ENCODE measurements at places on chromosomes 11 and 22.
A peak's percentile ranks its signal among the peaks of the same experiment; 100 is the strongest.

DNA sequence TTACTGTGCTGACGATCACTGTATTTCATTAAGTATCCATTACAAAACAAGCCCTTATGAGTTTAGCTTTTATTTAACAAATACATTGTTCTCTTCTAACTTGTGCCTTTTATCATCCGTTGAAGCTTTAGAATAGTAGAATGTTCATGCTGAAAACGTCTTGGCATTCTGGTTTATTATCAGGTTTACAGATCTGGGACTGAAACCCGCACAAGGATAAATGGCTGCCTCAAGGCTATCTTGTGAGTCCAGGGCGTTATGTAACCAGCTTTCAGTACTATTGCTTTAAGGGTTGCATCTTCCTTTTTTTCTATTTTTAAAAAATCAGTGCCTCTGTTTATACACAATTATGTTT is 66.6 kb upstream of the PRODH start:
- no peak for DNase-seq

- DNase-seq, result no peak
These were observed 103.3 kb downstream of the FAM76B start for GRCh38 chr11:95686265-95686664.

- no peak for DNase-seq
These were observed 82.2 kb upstream of the AKIP1 start for GRCh38 chr11:8828580-8829361.

DNA sequence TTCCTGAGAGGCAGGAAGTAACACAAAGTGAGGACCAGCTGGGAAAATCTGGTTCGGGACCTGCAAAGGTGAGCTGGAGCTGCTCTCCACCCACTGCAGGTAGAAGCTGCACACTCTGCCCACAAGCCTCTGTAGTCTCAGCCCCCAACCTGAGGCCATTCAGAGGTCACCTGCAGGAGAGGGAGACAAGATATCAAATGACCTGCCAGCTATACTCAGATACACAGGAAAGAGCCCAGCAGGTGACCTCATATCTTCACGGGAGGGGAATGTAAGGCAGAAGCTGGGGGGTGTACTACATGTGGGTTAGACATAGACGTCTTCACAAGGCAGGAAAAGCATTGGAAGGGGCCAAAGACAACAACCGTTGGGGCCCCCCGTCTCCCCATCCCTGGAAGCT is 86.1 kb downstream of the APIP start:
- DNase-seq, result no peak

GRCh38 chr11:67027483-67027930 is 4.6 kb downstream of the SYT12 start:
- DNase-seq, result no peak

- DNase-seq, result no peak
These were observed 149.8 kb upstream of the MPPED2 start for GRCh38 chr11:30735946-30736345.

DNA sequence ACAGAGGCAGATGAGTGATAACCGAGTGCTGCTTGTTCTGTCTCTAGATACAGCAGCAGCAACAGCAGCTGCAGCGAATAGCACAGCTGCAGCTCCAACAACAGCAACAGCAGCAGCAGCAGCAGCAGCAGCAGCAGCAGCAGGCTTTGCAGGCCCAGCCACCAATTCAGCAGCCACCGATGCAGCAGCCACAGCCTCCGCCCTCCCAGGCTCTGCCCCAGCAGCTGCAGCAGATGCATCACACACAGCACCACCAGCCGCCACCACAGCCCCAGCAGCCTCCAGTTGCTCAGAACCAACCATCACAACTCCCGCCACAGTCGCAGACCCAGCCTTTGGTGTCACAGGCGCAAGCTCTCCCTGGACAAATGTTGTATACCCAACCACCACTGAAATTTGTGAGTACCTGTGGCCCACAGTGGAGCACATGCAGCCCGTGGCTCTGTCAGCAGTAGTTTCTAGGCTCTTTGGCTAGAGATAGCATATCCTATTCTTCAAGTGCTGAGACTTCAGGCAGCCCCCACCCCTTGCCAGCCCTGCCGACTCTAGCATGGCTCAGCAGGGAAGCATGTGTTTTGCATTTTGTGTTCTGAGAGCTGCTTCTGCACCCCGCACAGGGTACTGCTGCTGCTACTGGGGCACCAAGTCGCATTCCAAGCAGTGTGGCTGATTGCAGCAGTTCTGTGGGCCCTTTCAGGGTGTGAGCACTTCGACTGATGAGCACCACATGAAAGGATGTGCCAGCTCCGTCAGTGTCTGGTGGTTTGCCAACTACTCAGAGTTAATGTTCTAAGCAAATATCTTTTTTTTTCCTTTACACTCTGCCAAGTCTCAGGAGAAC is 59.2 kb downstream of the MED15 start:
- no peak for DNase-seq

GRCh38 chr22:44454113-44454769 is 43.8 kb downstream of the RTL6 start:
- no peak for DNase-seq

DNA sequence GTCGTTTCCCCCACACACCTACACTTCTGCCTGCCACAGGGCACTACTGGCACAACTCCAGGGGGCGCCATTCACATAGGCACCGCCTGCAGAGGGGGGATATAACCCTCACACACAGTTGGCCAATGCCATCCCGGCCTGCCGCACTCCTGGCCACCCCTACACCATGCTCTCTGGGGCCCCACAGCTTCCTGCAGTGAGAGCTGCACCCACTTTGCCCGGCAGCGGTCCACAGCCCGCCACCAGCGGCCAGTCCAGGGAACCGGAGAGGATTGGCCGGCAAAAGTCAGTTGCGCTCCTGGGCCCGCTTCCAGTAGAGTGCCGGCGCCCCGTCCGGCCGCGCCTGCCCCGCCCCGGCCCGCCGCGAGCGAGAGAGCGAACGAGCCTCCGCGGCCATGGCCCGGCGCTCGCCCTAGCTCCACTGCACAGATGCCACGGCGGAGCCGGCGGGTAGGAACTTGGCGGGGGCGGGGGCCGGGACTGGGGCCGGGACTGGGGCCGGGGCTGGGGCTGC is 25.6 kb upstream of the SUSD2 start:
- DNase-seq, result peak; percentile 8

DNA sequence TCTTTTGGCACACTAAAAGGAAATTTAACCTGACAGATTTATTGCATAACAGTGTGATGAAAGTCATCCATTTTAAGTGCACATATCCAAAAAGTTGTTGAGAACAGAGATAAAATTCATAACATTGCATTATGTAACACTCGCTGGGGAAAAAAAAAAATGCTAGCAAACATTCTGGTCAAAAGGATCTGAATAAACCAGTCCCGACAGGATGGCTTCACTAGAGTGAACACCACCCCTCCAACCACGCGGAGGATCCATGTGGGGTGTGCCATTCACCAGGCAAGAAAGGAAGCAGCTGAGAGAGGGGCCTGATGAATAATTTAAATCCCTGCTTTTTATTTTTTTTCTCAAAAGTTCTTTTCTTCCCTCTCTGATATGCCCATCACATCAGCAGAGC is 258.7 kb downstream of the DCDC1 start:
- DNase-seq, result no peak

GRCh38 chr11:66230156-66230555 is 38.3 kb upstream of the RAB1B start:
- no peak for DNase-seq

DNA sequence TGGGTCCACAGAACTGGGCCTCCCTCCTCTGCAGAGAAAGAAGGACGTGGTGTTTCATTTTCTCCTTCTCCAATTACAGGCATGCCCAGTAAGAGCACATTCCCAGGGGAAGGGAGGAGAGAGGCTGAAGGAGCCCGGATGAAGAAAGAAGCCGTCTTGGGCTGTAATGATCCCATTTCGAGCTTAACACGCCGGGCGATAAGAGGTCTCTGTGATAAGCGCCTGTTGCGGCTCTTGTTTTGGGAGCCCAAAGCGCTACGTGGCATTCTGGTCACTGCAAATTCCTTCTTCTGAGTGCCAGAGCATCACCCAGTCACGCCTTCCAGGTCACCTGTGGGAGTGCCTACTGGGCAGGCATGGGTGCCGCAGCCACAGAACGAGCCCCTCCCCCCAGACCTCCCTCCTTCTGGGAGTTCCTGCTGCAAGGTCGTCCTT is 57.5 kb downstream of the ANO1 start:
- DNase-seq, result peak; percentile 8

DNA sequence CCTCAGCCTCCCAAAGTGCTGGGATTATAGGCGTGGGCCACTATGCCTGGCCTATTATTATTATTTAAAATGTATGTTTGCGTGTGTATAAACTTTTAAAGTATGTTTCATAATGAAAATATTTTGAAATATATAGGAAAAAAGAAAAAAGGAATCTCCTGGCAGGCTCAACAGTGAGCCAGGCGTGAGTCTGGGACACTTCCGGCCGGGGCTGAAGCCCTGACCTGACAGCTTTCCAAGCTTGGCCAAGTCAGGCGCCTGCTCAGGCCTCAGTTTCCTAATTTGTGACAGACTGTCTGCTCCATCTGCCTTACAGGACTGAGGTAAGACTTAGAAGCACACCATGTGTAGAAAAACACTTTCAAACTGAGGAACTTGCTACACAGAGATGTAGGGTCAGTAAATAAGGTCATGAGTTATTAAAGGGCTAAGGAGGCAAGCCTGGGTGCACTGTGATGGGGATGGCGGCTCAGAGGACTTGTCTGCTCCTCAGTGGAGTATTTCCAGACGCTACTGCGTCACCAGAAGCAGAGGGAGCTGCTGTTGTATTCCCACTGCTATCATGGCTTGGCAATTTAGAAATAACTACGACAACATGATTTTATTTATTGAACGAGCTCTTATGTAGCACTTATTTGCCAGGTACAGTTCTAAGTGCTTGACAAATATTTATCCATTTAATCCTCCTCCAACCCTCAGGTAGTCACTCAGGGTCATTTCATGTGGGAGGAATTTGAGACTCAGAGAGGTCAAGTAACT is 100.1 kb downstream of the PRR5L start:
- DNase-seq, result no peak

GRCh38 chr22:20102203-20102780 is 13.6 kb upstream of the RANBP1 start:
- no peak for DNase-seq

DNA sequence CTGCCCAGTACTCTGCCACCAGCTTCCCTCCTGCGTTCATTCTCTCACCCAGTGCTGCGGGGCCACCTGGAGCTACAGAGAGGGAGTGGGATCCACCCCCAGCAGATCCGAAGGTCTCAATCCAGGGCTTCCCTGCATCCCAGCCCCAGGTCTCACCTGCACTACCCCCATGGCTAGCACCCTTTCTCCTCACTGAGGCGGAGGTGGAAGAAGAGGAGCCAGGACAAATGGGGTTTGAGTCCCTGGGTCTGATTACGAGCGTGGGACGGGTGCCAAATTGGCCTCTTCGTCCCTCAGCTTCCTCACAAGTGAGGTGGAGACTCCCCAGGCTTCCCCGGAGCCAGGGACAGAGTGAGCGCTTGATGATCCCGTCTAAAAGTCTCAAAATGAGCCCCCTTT is 64.2 kb downstream of the NFAM1 start:
- DNase-seq, result peak; percentile 66

GRCh38 chr11:67656278-67656922 is 5.9 kb upstream of the ACY3 start:
- no peak for DNase-seq

- DNase-seq, result peak; percentile 28
These were observed 51.8 kb downstream of the C11orf71 start for GRCh38 chr11:114348200-114349191.

DNA sequence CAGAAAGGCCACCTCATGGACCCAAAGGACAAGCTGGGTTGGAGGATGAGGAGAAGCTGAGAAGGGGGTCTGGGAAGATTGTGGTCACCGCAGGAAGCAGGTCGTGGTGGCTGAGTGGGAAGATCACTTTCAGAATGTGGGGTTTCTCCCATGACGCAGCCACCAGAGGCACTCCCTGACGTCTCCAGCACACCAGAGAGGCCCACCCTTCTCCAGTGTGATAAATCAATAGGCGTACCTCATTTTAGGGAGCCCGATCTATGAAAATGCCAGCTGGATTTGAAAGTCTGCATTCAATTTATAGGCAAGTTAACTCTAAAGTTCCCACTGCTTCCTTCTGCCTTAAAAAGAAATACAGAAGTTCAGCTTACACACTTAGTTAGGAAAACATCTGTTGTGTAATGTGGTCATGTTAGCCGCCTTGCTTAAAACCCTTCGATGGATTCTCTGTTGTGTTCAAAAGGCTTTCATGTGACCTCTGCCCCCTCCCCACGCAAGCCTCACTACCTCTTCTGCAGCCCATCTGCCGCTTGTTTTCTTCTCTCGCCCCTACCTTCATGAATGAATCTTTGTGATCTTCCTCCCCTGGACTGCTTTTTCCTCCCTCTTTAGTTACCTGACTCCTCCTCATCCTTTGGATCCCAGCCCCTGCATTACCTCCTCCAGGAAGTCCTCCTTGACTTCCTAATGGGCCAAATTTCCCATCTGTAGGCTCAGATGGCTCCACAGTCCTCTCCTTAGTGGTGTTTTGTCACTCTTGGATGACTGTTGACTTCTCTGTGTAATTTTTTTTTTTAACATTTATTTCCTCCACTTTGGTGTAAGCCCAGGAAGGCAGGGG is 10.7 kb downstream of the TSPAN18 start:
- DNase-seq, result no peak

GRCh38 chr11:97229936-97230335 is 840.1 kb downstream of the JRKL start:
- DNase-seq, result peak; percentile 53

- DNase-seq, result no peak
These were observed 291.3 kb downstream of the TBC1D22A start for GRCh38 chr22:47053726-47054141.

DNA sequence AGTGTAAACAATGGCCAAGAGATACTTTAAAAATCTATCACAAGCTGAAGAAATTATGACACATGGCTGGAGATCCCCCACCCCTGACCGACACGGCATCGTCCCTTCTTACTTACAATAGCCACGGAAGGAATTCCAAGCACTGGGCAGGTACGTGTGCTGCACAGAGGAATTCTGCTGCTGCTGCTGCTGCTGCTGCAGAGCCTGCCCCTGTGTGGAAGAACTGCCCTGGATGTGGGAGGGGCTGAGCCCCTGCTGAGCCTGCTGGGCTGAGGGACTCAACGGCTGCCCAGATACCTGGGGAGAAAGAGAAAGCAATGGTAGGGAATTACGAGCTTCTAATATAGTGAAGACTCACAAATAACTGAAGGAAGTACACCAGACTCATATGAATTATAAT is 15.0 kb upstream of the NFRKB start:
- DNase-seq, result no peak

Data from NCI-H2171 treated with DMSO at 0.1 percent for 48 hours (cell line).